ENCODE measurements at places on chromosomes 16 and 17.

GRCh38 chr17:35736236-35736635 lies 4.8 kb downstream of the RASL10B start:
- no peak for DNase-seq

DNA sequence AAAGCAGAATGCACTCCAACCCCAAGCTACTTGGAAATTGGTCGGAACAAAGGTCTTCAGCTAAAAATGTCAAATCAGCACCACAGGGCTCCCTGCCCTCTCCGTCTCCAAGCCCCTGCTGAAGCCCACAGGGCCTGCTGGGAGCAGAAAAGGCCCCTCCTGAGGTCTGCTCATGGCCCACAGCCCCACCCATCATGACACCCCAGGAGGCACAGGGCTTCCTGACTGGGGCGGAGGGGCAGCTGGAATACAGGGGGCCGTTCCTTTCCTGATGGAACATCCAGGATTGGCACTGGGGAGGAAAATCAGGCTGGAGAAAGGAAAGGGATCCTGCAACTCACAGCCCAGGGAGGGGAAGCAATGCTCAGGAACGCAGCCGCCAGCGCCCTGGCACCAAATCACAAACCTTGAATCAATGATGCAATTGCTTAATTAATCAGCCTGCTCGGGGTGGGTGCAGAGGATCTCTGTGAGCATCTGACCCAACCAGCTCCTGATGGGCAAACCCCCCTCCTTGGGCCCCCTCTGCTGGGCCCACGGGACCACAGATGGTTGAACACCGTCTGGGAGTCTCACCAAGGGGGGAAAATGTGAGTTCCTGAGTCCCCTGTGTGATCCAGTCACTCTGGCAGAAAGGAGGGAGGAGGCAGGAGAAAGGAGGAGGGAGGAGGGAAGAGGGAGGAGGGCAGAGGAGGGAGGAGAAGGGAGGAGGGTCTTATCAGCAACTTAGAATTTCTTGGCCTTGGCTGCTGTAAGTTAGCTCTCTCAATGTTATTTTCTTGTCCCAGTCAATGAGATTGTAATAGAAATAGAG lies 155.5 kb downstream of the ZNF423 start:
- no peak for DNase-seq

GRCh38 chr17:44757045-44757917 lies 1.5 kb upstream of the ADAM11 start:
- DNase-seq = no peak

DNA sequence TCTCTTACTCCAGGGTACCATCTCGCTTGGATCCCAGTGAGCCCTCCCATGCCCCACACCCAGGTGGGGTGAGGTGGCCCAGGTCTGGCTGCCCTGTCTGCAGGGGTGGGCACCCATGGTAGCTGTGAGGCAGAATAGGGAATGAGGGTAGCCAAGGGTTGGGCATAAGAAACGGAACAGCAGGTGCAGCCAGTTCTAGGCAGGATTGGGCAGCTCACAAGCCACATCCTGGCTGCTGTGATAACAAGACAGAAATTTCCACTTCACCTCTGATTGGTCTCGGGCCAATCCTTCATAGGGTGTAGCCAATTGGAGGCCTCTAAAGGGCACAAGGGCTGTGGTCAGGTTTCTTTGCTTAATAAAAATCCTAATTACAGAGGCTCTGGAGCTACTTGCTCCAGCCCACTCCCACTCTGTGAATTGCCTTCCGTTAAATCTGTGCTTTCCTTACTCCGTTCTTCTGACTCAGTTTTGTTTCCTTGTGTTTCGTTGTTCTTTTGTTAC lies 1.5 kb upstream of the ARHGDIG start:
- DNase-seq = no peak

DNA sequence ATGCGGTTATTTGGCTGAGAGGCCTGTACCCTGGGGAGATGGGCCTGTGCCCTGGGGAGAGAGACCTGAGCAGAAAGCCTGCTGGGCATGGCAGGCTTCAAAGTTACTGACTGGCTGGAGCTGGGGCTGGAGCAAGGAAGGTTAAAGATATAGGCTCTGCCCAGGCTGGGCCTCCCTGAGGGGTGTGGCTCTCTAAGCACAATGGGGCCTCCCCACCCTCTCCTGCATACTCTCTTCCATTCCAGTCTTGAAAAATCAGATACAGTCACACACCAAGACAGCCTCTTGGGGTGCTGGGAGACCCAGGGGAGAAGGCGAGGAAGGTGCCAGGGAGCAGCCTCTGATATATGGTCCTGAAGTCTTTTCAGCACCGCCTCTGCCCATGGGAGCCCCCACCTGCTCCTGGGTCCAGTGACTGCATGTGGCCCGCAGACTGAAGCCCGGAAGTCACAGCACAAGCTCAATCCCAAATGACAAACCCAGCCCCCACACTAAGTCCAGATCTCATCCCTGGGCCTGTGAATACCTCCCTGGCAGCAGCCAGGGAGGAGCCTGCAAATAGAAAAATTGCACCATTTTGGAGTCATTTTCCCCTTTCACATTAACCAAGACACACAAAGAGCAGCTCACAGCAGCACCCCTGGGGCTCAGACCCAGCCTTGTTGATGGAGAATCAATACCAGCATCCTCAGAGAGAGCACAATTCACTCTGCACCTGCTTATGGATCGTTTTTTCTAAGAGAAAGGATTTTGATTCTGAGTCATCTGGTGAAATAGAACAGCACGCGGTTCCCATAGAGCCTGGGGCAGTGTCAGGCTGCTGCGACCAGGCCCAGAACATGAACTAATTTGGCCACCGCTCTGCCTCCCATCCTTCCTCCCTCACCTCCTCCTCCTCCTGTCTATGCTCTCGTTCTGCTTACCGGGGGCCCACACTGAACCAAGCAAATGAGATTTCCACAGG lies 25.6 kb upstream of the CACNG1 start:
- DNase-seq = no peak

- DNase-seq = no peak
Measured at GRCh38 chr17:81846743-81847689, 12.2 kb upstream of the PPP1R27 start.

Data from nucleus accumbens (tissue), 56 donors.